ENCODE measurements at places on chromosomes 16 and 17.

GRCh38 chr16:255183-255582 is 20.6 kb downstream of the RGS11 start:
- H3K4me3 ChIP-seq = no peak overlapping the region
- no peaks in the 10 kb centered on the region for H3K4me1 ChIP-seq
- no peak overlapping the region for H3K27ac ChIP-seq
- no peak for DNase-seq
- H3K27me3 ChIP-seq = no peaks in the 10 kb centered on the region
- no peaks in the 10 kb centered on the region for H3K36me3 ChIP-seq

DNA sequence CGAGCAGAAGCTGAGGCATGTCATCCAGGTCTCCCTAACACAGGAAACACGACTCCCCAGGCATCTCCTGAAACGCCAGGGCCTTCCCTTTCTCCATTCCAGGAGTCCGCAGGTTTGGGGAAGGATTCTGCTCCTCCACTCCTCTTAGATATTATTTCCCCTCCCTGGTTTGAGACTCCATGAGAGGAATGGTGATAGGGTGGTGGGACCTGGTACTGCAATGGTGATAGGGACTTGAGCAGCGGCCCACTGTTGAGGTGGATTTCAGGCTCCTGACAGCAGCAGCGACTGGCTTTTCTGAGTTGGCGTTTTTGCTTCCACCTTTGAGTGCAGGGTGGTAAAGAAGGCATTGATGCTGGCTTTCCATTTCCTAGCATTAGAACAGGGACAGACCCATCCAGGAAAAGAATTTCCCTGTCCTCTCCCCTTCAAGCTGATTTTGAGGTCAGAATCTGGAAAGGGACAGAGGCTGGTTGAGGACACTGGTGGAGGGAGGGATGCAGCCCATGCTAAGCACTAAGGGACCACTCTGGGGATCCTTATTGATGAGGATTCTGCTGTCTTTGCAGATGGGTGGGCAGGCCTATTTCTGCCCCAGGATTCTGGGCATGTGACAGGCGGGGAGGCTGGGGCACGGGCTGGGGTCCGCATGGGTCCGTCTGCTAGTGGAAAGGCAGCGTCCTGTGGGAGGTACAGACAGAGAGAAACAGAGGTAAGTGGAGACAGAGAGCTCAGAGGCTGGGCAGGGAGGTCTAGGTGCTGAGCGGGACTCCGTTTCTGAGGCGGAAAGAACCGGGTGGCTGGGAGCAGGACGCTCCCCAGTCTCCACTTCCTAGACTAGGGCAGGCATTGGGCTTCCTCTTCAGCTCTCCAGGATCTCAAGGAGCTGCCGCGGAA is 1.3 kb upstream of the TBX4 start:
- H3K36me3 ChIP-seq = no peaks in the 10 kb centered on the region
- peaks cover 100% of the 10 kb centered on the region for H3K27me3 ChIP-seq
- H3K4me1 ChIP-seq = peaks cover 17% of the 10 kb centered on the region

DNA sequence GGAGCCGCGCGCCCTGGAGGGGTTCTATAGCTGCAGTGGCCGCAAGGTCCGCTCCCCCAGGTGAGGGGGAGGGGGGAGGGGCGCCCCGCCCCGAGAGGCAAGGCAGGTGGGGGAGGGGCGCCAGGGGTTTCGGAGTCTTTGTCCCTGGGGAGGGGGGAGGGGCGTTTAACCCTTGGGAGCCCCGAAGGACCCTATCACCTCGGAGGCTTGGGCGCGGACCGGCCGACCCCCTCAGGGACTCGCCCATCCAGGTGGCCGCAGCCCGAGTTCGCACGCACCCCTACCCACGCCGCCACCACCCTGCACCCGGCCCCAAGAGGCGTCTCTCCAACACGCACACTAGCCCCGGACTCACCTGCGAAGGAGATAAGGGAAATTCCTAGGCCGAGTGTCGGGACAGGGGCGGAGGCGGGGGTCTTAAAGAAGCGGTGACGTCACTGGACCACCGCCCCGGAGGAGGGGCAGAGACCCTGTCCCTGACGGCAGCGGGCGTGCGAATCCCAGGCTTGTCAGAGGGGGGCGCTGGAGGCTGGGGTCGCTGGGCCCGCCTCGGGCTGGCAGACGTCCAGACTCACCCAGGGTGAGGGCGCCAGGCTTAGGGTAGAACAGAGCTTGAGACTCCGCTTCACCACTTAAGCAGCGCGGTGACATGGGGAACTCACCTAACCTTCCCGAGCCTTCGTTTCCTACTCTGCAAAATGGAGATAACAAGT is at the start of gene CLDN6:
TSS of gene CLDN6 (minus strand) at position 390 of the 713 bp plus-strand sequence. CDS start 2,162 bp downstream, outside the sequence.
- peaks cover 18% of the 10 kb centered on the region for H3K4me1 ChIP-seq
- H3K27me3 ChIP-seq = peaks cover 41% of the 10 kb centered on the region
- H3K27ac ChIP-seq = no peak within 1 kb of the TSS
- H3K36me3 ChIP-seq = no peaks in the 10 kb centered on the region
- DNase-seq = peak; percentile 96

DNA sequence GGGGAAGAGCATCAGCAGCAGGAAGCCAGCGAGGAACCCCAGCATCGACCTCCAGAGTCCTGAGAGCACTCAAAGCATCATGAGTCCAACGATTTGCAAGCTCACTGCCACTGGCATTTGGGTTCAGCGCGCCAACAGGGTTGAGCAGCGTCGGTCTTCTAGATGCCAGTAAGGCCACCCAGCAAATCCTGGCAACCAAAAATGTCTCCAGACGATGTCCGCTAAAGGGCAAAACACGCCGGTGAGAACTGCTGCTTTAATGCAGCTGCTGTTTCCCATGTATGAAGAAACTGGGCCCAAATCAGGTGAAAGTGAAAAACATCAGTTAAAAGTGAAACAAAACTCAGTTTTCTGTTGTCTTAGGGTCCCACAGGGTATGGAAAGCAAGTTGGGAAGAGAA is 70.2 kb downstream of the ANKRD11 start:
- H3K36me3 ChIP-seq = no peaks in the 10 kb centered on the region
- H3K27ac ChIP-seq = no peak overlapping the region
- H3K27me3 ChIP-seq = no peaks in the 10 kb centered on the region

DNA sequence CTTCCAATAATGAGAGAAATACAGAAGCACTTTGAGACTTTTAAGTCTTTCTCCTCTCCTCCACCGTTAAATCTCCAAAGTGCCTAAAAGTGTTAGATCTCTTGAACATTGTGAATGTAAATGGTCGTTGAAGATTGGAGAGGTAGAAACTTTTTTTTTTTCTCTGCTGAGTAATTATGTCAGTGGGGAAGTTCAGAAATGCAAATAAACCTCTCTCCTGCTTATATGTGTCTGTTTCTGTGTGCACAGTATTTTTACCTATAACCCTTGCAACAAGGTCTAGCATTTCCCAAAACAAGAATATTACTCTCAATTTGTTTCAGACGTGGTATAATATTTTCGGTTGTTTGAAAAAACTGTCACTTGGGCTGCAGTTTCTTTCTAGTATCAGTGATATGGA is 833.6 kb upstream of the CDH8 start:
- no peak overlapping the region for H3K27ac ChIP-seq
- no peak overlapping the region for H3K4me3 ChIP-seq
- H3K36me3 ChIP-seq = no peaks in the 10 kb centered on the region

DNA sequence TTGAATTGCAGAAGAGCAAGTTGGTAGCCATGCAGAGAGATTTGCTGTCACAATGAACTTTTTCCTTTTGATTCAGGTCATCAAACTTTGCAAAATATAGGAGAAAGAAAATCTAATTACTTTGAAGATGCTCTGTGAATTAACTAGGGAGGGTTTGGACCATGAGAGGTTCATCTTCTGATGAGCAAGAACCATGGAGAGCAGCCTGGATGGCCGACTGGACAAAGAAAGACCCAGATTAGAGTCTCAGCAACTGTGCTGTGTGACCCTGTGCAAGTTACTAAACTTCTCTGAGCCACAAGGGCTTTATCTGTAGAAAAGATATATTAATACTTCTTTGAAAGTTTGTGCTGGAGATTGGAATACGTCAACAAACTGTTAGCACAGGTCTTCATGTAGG is 122.6 kb upstream of the ADAMTS18 start:
- H3K4me1 ChIP-seq = peaks cover 11% of the 10 kb centered on the region
- no peak overlapping the region for H3K27ac ChIP-seq
- H3K36me3 ChIP-seq = no peaks in the 10 kb centered on the region
- no peak for DNase-seq
- no peaks in the 10 kb centered on the region for H3K27me3 ChIP-seq

GRCh38 chr16:84833144-84833500 is 13.3 kb downstream of the CRISPLD2 start:
- no peak for DNase-seq
- H3K27me3 ChIP-seq = no peaks in the 10 kb centered on the region
- no peaks in the 10 kb centered on the region for H3K36me3 ChIP-seq
- peaks cover 11% of the 10 kb centered on the region for H3K4me1 ChIP-seq
- H3K27ac ChIP-seq = no peak overlapping the region

- no peaks in the 10 kb centered on the region for H3K36me3 ChIP-seq
- DNase-seq = peak; percentile 58
- H3K4me1 ChIP-seq = peaks cover 11% of the 10 kb centered on the region
- no peaks in the 10 kb centered on the region for H3K27me3 ChIP-seq
- no peak overlapping the region for H3K4me3 ChIP-seq
Measured at GRCh38 chr16:86874141-86874540, 295.8 kb downstream of the FOXL1 start.

- no peak overlapping the region for H3K27ac ChIP-seq
- no peaks in the 10 kb centered on the region for H3K36me3 ChIP-seq
- no peak for DNase-seq
- no peak overlapping the region for H3K4me3 ChIP-seq
Measured at GRCh38 chr16:1592446-1592845, 19.4 kb downstream of the IFT140 start.

GRCh38 chr17:21510686-21511362 is 134.7 kb downstream of the KCNJ12 start:
- DNase-seq = peak; percentile 24
- peak overlapping the region; percentile 52 for H3K4me3 ChIP-seq
- peaks cover 8% of the 10 kb centered on the region for H3K4me1 ChIP-seq
- no peaks in the 10 kb centered on the region for H3K36me3 ChIP-seq
- H3K27ac ChIP-seq = no peak overlapping the region
- H3K27me3 ChIP-seq = peaks cover 39% of the 10 kb centered on the region

- H3K36me3 ChIP-seq = no peaks in the 10 kb centered on the region
- no peak overlapping the region for H3K4me3 ChIP-seq
- no peak for DNase-seq
- no peak overlapping the region for H3K27ac ChIP-seq
- H3K4me1 ChIP-seq = no peaks in the 10 kb centered on the region
- no peaks in the 10 kb centered on the region for H3K27me3 ChIP-seq
Measured at GRCh38 chr16:81261049-81261648, 22.7 kb downstream of the BCO1 start.

DNA sequence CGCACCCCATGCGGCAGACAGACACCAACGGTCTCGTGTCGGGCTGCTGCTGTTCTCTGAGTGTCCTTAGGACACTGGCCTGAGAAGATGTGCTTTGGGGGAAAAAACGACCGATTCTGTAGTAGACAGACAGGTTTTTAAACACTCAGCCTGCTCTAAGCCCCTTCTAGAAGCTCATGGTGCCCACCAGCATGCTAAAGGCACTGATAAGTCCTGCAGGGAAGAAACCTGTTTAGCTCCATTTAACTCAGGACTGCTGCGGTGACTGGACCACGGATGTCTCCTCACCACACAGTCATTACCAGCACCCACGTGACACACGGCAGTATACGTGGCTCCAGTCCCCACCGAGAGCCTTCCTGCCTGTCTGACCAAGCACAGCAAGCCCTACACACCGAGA is 19.1 kb upstream of the APRT start:
- no peaks in the 10 kb centered on the region for H3K4me1 ChIP-seq
- no peak overlapping the region for H3K4me3 ChIP-seq
- DNase-seq = no peak
- H3K27me3 ChIP-seq = no peaks in the 10 kb centered on the region

GRCh38 chr16:78509965-78510364 is 410.5 kb downstream of the WWOX start:
- no peak for DNase-seq
- H3K36me3 ChIP-seq = no peaks in the 10 kb centered on the region
- H3K27me3 ChIP-seq = no peaks in the 10 kb centered on the region
- no peak overlapping the region for H3K27ac ChIP-seq
- no peak overlapping the region for H3K4me3 ChIP-seq
- H3K4me1 ChIP-seq = peaks cover 6% of the 10 kb centered on the region

DNA sequence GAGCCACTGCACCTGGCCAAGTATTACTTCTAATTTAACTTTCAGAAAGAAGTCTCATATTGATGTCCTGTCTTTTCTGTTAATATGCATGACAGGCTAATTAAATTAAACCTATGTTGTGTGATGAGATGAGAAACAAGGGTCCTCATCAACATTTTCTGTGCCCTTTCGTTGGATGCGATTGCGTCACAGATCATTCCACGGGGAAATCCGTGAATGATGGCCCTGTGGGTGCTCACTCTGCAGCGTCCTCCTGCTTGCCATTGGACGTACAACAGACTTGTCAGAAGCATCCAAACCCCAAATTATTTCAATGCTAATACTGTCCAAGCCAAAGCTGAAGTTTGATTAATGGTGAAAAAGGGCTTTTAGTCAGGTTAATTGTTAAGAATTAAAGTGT is 197.0 kb downstream of the MRTFB start:
- H3K36me3 ChIP-seq = no peaks in the 10 kb centered on the region
- DNase-seq = no peak
- no peak overlapping the region for H3K27ac ChIP-seq

GRCh38 chr16:2826591-2827373 is 3.3 kb upstream of the ZG16B start:
- no peak for DNase-seq
- H3K4me3 ChIP-seq = no peak overlapping the region
- no peaks in the 10 kb centered on the region for H3K27me3 ChIP-seq

GRCh38 chr16:8739989-8740704 is 57.3 kb downstream of the TMEM186 start:
- no peak overlapping the region for H3K27ac ChIP-seq
- no peak for DNase-seq
- H3K27me3 ChIP-seq = no peaks in the 10 kb centered on the region
- no peaks in the 10 kb centered on the region for H3K4me1 ChIP-seq

Measured in neural progenitor cell (in vitro differentiated cells).